Pancreas (tissue), 10 donors: ENCODE measurements at places on chromosomes 2 and 18.

- no peak for DNase-seq
These were observed 68.7 kb upstream of the MC2R start for GRCh38 chr18:13984080-13984479.

- no peak for DNase-seq
These were observed 34.9 kb downstream of the CABLES1 start for GRCh38 chr18:23170137-23170536.

DNA sequence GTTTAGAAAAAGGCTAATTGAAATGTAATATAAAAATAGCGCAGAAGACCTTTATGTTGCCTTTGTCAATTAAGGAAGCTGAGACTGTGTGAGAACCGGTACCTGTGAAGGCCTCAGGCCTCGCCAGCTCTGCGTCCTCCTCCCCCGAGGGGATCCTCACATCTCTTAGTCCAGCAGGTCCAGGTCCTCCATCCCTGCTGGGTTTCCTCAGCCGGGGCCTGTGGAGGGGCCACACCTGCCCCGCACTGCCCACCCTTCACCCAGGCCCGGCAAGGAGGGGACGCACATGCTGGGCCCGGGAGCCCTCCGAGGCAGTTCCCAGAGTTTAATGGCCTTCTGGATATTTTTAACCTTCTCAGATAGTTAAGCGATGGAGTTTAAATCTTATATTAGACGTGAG is 3.5 kb downstream of the KCNG2 start:
- DNase-seq = no peak

GRCh38 chr2:36387258-36387916 is 31.8 kb downstream of the CRIM1 start:
- DNase-seq = no peak

- no peak for DNase-seq
These were observed 158.8 kb downstream of the L3MBTL4 start for GRCh38 chr18:6255886-6256285.

- no peak for DNase-seq
These were observed 25.2 kb downstream of the AGFG1 start for GRCh38 chr2:227497158-227497557.

DNA sequence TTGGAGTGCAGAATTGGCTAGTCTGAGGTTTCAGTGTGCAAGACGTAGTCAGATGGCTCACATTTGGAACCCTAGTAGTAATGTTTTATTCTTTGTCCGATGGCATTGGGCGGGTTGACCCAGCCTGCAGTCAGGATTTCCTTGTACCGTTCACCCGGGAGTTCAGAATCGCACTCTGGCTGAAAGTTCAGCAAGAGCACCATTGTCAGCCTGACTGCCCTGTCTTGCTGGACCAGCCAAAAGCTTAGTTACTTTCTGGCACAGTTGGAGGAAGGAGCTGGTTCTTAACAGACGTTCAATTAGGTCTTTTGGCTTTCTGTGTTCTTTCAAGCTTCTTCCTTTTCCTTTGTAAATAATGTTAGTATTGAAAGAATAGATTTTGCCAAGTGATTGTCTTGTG is 18.6 kb downstream of the RMC1 start:
- DNase-seq = no peak

DNA sequence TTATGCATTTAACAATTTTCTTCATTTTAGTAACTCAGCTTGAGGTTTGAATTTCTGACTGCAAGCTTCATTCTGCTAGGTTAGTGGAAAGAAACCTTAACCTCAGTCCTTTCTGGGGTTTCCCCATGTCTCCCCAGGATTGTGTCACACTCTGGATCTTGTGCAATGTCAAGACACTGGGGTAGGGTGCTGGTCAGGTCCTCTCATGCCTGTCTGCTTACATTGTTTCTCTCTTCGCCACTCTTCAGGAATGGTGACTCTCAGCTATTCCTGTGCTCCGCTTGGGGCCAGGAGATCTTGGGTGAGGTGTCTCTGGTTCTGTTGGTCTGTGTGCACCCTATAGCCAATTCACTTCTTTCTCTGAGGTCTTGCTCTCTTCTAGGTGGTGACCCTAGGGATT is 23.9 kb downstream of the CTLA4 start:
- no peak for DNase-seq

DNA sequence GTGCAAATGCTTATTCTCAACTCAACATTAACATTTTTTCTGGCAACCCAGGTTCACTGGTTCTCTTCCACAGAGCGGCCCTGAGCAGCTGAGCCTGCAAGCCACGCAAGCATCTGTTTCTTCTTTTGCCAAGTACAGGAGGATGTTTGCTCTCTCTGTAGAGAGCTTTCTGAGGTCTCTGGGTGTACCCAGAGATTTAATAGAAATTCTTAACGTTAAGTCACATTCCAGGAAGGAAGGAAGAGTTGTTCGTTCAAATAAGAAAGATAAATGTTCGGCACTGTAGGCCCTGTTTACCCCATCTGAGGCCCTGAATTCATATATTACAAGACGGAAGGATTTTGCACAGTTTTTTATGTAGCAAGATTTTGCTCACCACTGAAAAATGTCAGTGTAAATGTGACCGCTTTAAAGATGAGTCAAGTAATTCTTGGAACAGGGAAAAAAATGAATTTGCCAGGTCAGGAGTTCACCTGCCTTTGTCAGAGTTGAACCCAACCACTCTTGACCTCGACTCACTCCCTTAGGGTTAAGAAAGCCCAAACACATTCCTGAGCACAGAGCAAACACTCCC is 30.1 kb downstream of the KCTD18 start:
- DNase-seq = no peak

- no peak for DNase-seq
These were observed 256.0 kb upstream of the FANCL start for GRCh38 chr2:58497168-58497567.
